ENCODE measurements at places on chromosomes 5 and 9. TPM values are rescaled to one million over a fixed set of nuclear protein-coding genes. Genes with fewer than 3 reads are reported as not detected.

- H3K4me3 ChIP-seq = no peak overlapping the region
- H3K27me3 ChIP-seq = no peaks in the 10 kb centered on the region
- no peaks in the 10 kb centered on the region for H3K4me1 ChIP-seq
- H3K36me3 ChIP-seq = no peaks in the 10 kb centered on the region
- no peak for DNase-seq
Observed at GRCh38 chr9:114446036-114446435, 58.3 kb upstream of the AKNA start.

DNA sequence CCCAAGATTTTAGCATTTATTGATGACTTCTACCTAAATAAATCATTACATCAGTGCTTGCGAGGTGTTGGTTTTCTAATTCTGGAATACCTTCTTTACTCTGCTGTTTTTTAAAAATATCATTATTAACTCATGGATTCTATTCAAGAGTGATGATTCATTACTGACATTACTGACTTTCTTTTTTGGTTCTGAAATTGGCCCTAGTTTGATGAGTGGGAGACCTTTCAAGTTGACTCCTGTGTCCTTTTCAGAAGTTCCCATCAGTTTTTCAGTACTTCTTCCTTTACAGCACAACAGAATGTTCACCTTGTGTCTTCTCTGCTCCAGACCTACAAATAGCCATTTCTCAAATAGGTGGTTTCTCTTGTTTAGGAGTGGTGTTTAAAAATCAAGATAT is 114.1 kb downstream of the PCSK5 start:
- H3K27me3 ChIP-seq = no peaks in the 10 kb centered on the region
- H3K27ac ChIP-seq = no peak overlapping the region
- DNase-seq = no peak
- no peaks in the 10 kb centered on the region for H3K4me1 ChIP-seq
- H3K4me3 ChIP-seq = no peak overlapping the region
- no peaks in the 10 kb centered on the region for H3K36me3 ChIP-seq

DNA sequence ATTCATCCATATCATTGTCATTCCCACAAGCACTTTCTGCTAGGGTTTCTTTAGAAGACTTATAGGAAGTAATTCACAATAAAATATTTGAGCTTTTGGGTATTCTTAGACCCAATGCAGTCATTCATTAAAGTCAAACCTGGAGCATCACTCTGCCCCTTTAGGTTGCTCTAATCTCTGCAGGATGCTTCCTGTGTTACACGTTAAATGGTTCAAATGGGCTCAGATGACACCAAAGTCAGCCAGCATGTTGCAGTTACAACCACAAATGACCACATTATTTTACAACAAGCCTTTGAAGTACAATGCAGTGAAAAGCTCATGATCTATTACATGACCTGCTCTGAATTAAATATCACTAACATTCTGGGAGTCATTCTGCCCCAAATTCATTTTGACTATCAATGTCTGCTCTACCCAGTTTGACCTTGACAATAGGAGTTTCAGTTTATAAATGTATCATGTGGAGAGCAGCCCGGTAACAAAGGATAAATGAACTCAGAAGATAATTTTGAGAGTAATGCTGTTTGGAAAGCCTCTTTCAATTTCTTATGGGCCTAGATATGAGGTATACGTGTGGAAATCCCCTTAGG is 668.6 kb upstream of the DMAC1 start:
- DNase-seq = no peak
- no peaks in the 10 kb centered on the region for H3K36me3 ChIP-seq
- H3K27me3 ChIP-seq = no peaks in the 10 kb centered on the region

DNA sequence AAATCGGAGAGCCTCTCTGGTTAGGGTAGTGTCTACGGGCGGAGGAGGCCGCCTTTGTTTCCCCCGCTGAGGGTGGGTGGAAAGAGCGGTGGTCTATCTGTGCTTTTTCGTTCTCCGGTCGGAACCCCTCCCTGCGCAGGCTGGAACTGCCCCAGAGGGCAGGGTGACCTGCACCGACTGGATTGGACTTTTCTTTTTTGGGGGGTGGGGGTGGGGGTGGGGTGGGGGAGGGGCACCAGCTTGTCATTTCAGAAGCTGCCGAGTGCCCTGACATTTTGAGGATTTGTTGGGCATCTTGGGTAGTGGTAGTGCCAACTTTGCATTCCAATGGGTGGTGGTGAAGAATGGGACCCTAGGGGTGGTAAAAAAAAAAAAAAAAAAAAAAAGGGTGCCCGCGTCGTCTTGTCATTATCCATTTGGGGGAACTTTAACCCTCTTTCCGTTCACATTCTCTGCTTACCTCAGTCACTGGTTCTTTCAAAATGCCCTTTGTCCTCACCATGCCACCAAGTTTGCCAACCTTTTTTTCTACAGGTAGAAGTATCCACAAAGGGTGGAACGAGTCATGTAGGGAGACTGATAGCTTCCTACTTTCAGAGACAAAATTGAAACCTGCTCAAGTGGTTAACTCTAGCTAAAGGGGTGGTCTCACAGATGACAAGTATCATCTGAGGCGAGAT is 1.3 kb downstream of the UBE2R2 start:
- H3K27me3 ChIP-seq = no peaks in the 10 kb centered on the region
- DNase-seq = peak; percentile 61
- peak overlapping the region; percentile 83 for H3K4me3 ChIP-seq
- peaks cover 10% of the 10 kb centered on the region for H3K4me1 ChIP-seq
- H3K27ac ChIP-seq = peak overlapping the region; percentile 99

FAM170A gene
- not detected for total RNA-seq

RPS14 gene
- total RNA-seq = 1,700 TPM

SLC44A1 gene
- 180 TPM for total RNA-seq

COL5A1 gene
- total RNA-seq = 21.7 TPM
